Esophagus squamous epithelium (tissue), 5 donors: ENCODE measurements at places on chromosomes 11 and 22. TPM values are rescaled to one million over a fixed set of nuclear protein-coding genes. Genes with fewer than 3 reads are reported as not detected.

DNA sequence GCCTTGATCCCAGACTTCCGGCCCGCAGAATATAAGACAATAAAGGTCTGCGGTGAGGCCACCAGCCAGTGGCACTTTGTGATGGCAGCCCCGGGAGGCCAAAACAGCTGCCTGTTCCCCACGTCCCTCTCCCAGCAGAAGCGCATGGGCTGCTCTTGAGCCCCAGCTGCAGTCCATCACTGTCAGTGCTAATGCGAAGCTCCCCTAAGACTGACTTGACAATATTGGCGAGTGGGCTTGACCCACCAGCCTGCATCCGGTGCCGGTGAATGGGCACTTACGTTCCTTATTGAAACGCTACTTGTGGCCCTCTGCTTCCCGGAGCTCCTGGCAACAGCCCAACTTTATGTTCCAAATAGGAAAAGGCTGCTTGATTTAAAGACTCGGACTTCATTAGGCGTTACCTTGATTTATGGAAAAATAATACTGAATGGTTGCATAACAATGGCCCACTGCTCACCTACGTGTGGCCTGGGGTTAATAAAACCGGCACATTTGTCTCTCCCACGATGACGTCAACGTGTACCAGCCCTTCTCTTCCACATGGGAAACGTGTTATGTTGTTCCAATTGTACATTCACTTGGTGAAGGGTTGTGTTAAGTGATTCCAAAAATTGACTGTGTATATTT, 93.4 kb upstream of the SEPTIN5 start:
- DNase-seq: no peak

DNA sequence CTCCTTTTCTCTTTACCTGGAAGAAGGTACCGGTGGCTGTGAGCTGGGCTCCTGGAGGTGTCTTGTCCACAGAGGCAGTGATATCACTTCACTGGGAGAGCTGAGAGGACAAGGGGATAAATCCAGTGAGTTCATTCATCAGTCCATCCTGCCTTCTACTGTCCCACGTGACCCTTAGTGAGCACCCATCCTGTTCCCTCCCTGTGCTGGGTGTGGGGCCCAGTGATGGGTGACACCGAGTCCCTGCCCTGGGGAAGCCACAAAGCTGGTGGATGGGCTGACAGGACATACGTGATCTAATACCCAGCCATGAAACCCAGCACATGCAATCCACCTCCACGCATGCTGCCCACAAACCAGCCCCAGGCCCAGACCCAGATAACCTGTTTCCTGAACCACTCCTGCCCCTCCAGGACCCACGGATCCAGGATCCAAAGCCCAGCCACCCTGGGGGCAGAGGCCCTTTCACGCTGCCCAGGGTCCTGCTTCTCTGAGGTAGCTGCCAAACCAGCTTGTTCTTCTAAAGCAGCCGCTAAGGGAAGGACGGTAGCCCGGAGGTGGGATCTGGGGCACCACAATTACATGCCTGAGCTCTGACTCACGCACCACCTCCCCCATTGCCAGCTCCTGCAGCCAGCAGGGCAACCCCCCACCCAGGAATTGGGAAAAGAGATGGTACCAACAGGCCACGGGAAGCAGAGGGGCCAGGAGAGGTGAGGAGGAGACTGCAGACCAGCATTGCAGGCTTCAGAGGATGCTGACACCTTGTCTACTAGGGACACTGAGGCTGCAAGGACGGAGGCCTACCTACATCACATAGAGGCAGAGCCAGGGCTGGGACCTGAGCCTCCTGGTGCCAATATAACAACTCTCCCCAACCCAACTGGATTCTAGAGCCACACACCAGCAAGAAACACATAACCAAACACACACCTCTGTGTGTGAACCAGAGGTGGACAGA, 35.2 kb downstream of the GDPD5 start:
- no peak for DNase-seq

Gene CARD18
- total RNA-seq: 1.2 TPM

Gene RPS13
- 1,205 TPM for total RNA-seq

DNA sequence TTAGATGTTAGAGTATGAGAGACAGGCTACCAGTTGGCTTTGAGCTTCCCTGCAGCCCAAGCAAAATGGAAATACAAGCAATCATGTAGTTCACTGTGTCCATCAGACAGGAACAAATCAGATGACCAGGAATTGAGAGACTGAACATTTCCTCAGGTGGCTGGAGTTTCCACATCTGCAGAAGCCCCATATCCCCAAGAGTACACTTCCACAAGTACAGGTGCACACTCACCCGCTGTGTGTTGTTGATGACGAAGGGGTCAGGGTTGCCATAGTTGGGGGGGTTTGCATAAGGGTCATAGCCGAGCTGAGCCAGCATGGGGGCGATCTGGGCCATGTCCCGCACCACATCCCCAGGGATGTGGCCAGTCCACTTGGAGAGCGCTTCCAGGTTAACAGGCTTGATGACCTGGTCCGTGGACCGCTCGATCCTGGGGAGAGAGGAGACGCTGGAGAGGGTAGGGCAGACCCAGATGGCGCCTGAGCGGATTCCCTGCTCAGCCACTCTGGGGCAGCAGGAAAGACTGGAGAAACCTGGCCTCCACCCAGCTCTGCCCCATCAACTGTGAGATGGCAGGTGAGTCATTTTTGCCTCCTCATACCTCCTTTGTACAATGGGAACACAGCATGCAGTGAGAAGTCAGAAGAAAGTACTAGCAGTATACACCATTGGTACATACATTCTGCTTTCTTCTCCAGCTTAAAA, 23.9 kb upstream of the TFIP11 start:
- no peak for DNase-seq

- DNase-seq: no peak
Observed at GRCh38 chr11:114617157-114618124, 21.9 kb upstream of the NXPE4 start.

- no peak for DNase-seq
Observed at GRCh38 chr11:47791774-47792430, 24.8 kb upstream of the FNBP4 start.

DNA sequence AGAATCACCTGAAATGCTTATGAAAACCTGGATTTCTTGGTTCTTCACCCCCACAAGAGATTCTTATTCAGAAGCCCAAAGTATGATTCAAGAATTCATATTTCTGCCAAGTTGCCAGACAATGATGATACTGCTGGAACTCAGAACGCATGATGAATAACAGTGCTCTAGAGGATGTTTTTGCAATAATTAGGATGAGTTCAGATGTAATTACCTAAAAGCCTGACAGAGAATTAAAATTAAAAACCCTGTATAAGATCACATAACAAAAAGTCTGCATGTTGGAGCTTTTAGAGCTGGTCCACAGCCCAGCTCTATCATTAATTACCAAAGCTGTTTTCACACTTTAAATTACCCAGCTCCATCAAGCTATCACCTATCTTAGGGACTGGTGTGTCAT, 211.8 kb downstream of the LUZP2 start:
- no peak for DNase-seq

DNA sequence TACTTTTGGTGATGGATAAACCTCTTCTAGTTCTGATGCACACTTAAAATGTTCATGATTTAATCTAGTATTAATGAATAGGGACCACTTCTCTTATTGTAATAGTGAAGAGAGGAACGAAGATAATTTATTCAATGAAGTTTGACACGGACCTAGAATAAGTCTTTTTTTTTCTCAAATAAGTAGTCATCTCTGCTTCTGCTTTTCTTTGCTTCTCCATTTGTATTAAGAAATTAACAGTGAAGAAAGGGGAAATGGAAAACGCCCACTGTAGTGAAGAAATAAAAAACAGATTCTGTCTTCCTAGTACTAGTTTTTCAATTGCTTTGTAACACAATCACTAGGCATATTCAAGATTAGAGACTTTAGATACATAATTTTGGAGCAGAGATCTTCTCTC, 73.0 kb downstream of the CD44 start:
- DNase-seq: no peak

Gene NNMT
- 4.1 TPM for total RNA-seq

GRCh38 chr11:62359475-62359874, 22.2 kb downstream of the ASRGL1 start:
- DNase-seq: no peak

- no peak for DNase-seq
Observed at GRCh38 chr22:24302591-24302990, 32.0 kb downstream of the SPECC1L start.

Gene RASD2
- 0.19 TPM for total RNA-seq

- no peak for DNase-seq
Observed at GRCh38 chr11:119772076-119772475, 43.1 kb upstream of the NECTIN1 start.

- no peak for DNase-seq
Observed at GRCh38 chr22:41910050-41911000, 4.5 kb downstream of the SHISA8 start.

DNA sequence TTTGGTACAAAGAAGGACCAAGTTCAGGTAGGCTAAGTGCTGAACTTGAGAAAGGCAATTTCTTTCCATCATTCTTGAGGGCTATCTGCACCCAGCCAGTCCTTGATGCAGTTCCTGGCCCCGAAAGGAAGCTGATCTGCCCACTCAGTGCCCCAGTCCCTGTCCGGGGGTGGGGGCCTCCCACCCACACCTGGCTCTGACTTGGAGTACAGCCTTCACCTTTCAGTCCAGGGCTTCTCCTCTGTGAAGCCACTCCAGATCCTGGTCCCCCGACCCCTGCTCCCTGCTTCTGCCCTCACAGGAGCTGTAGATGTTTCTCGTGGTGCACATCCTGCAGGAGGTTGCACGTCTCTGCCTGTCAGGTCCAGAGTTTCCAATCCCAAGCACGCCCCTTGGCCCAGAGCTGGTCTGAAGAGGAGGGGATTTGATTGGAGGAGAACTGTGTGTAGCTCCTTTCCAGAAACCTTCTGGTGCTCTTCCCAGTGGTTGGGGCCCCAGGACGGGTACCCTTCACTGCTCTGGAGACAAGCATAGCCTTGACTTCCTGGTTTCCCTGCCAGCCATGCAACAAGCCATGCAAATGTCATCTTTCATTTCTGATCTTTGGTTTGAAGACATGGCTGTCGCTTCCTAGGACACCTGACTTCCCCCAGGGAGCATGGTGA, 75.3 kb downstream of the BCR start:
- DNase-seq: no peak

Gene RIC3
- 14.1 TPM for total RNA-seq

DNA sequence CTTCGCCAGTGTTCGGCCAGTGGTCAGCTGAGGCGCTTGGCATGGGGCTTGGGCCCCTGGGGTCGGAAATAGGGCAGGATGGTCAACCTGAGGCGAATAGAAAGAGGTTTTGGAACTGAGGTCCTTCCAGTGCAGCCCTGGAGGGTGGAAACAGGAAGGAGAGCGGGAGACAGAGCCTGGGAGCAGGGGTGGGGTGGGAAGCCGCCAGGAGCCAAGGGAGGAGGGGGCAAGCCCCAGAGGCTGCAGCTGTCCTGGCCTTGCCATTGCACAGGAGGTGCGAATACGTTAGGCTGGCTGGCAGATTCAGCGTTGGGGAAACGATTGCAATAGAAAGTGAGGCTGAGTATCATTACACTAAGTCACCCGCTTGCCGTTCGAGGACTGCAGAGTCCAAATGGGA, 13.9 kb upstream of the KCTD17 start:
- DNase-seq: no peak

GRCh38 chr11:2186669-2187279, 15.2 kb upstream of the TH start:
- DNase-seq: no peak

DNA sequence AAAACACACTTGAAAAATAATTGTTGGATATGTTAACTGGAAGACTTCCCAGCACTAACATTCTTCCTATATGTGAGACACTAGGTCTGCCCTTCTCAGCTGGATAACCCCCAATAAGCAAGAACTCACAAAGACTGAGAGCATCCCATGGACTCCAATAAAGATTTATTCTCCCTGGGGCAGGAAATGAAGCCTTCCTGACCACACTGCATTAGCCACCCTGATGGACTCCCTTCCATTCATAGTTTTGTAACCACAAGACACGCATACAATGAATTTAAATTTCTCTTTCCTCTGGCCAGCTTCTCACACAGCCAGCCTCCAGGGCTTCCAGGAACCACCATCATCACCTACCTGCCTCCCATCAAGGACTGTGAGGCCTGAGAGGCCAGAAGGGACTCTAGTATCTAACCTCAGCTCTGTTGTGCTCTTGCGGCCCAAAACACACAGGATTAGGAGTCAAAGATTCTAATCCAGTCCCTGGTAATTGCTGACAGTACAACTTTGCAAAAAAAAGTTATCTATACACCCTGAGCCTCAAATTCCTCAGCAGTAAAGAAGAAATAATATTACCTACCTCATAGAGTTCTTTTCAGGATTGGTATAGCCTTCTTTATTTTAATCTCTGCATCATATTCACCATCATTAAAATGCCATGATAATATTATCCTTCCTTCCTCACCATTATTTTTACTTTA, 45.6 kb upstream of the GDPD4 start:
- DNase-seq: no peak

Gene SYT8
- total RNA-seq: 110 TPM

- no peak for DNase-seq
Observed at GRCh38 chr11:66360406-66361073, 11.0 kb downstream of the SLC29A2 start.

DNA sequence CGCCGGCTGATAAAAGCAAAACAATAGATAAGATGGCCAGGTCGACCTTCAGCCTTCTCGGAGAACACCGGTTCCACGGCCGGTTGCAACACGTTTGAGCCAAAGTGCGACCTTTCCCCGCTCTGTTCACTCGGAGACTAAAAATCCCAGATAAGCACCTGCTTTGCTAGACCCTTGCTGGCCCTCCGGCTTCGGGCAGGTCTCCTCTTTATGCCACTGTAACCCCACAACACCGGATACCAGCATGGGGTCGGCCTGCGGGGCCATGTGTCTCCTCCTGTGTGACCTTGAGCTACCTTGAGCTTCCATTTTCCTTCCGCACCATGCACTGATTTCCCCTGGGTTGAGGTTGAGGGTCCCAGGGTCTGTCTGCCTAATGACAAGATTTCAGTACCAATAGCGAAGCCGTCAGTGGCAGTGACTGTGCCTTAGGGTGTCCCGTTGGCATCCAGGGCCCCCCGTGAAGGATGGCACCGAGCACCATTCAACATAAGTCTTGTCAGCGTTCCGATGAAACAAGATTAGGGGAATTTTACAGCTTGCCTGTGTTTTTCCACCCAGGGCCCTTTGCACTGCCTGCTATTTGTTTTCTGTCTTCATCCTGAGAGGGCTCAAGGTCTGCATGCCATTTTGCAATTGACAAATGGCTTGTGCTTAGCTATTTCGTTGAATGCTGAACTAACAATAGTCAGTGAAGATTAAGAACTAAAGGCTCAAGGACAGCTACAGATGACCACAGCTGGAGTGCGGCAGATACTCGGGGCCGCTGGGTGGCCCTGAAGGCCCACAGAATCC, 118.6 kb downstream of the KCNQ1 start:
- no peak for DNase-seq

Gene GP1BB
- total RNA-seq: 40.0 TPM

GRCh38 chr11:20980736-20981135, 311.4 kb downstream of the NELL1 start:
- DNase-seq: no peak

- no peak for DNase-seq
Observed at GRCh38 chr11:118086913-118087768, at the start of gene SMIM35. Gene SMIM35, minus strand, starts transcription at chr11:118086963. Its CDS starts 206 bp downstream, at chr11:118086757.

- DNase-seq: no peak
Observed at GRCh38 chr11:96130061-96130620, 206.2 kb upstream of the MTMR2 start.

GRCh38 chr11:26862801-26863200, 131.1 kb upstream of the FIBIN start:
- no peak for DNase-seq

GRCh38 chr11:9065607-9066432, 25.6 kb downstream of the SCUBE2 start:
- no peak for DNase-seq

- DNase-seq: no peak
Observed at GRCh38 chr22:37302674-37303555, 20.6 kb downstream of the CYTH4 start.
